ENCODE measurements at places on chromosomes 5 and 9. TPM values are rescaled to one million over a fixed set of nuclear protein-coding genes. Genes with fewer than 3 reads are reported as not detected.

Gene PKD2L2
- polyA plus RNA-seq: not detected

Gene NPM1
- 2,053 TPM for polyA plus RNA-seq

Gene RANBP17
- polyA plus RNA-seq: 0.85 TPM

Gene GAS1
- polyA plus RNA-seq: 8.3 TPM

Gene CNTFR
- polyA plus RNA-seq: 82.9 TPM

Gene ENC1
- polyA plus RNA-seq: 5.4 TPM

Gene PGM5
- 2.3 TPM for polyA plus RNA-seq

Gene NEK6
- polyA plus RNA-seq: 15.8 TPM

Gene OR1J1
- 0.56 TPM for polyA plus RNA-seq

Gene SPINK7
- not detected for polyA plus RNA-seq

Gene TAF1L
- 0.01 TPM for polyA plus RNA-seq

Gene LRRC19
- polyA plus RNA-seq: not detected

Gene FOXE1
- 0.02 TPM for polyA plus RNA-seq

Gene PHPT1
- 146 TPM for polyA plus RNA-seq

Gene TNFSF8
- polyA plus RNA-seq: 2.0 TPM

Gene SMIM3
- polyA plus RNA-seq: 152 TPM

Gene CDC25C
- 0.07 TPM for polyA plus RNA-seq

Gene PCDHB3
- polyA plus RNA-seq: 1.4 TPM

Gene SLC6A18
- not detected for polyA plus RNA-seq
